ENCODE measurements at places on chromosomes 1 and 21. TPM values are rescaled to one million over a fixed set of nuclear protein-coding genes. Genes with fewer than 3 reads are reported as not detected.

DNA sequence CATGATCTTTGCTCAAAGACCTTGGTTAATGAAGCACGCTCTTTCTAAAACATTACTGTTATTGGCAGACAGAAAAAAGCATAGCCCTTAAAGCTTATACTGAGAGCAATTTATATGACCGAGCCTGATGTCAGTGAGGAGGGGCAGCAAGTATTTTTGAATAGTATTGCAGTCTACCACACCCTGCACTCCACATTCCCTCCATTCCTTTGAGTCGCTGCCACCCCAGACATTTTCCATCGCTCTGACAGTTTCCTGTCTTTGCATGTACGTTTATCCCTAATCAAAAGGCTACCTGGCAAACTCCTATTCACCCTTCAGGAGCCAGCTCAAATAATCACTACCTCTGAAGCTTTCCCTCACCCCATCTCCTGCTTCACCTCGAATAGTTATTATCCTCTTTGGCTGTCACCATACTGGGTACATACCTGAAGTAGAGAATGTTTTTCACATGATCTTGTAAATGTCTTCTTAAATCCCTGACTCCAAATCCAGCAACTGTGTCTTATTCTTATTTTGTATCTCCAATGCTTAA is 5.5 kb upstream of the JUN start:
- no peaks in the 10 kb centered on the region for H3K36me3 ChIP-seq
- no peak for DNase-seq
- no peaks in the 10 kb centered on the region for H3K27me3 ChIP-seq
- no peak overlapping the region for H3K27ac ChIP-seq

Gene FRRS1
- polyA plus RNA-seq, result 6.2 TPM

Gene DYRK3
- polyA plus RNA-seq, result 4.3 TPM

- peaks cover 60% of the 10 kb centered on the region for H3K36me3 ChIP-seq
- no peak for DNase-seq
- H3K27me3 ChIP-seq, result no peaks in the 10 kb centered on the region
Observed at GRCh38 chr1:169113613-169114119, 7.2 kb downstream of the ATP1B1 start.

- no peak overlapping the region for H3K4me3 ChIP-seq
- no peak overlapping the region for H3K27ac ChIP-seq
- no peaks in the 10 kb centered on the region for H3K36me3 ChIP-seq
- no peak for DNase-seq
Observed at GRCh38 chr21:15397258-15397657, 332.5 kb upstream of the NRIP1 start.

DNA sequence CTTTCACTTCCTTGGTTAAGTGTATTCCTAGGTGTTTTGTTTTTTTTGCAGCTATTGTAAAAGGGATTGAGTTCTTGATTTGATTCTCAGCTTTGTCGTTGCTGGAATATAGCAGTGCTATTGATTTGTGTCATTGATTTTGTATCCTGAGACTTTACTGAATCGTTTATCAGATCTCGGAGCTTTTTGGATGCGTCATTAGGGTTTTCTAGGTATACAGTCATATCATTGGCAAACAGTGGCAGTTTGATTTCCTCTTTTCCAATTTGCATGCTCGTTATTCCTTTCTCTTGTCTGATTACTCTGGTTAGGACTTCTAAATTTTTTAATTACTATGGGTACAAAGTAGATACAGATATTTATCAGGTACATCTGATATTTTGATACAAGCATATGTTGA is 75.4 kb downstream of the SLC35A3 start:
- no peak for DNase-seq
- no peaks in the 10 kb centered on the region for H3K27me3 ChIP-seq
- H3K36me3 ChIP-seq, result peaks cover 3% of the 10 kb centered on the region
- H3K4me1 ChIP-seq, result peaks cover 6% of the 10 kb centered on the region
- no peak overlapping the region for H3K4me3 ChIP-seq

- no peak overlapping the region for H3K4me3 ChIP-seq
- H3K36me3 ChIP-seq, result no peaks in the 10 kb centered on the region
- H3K4me1 ChIP-seq, result no peaks in the 10 kb centered on the region
- no peak for DNase-seq
Observed at GRCh38 chr1:222263791-222264190, 284.1 kb downstream of the HHIPL2 start.

DNA sequence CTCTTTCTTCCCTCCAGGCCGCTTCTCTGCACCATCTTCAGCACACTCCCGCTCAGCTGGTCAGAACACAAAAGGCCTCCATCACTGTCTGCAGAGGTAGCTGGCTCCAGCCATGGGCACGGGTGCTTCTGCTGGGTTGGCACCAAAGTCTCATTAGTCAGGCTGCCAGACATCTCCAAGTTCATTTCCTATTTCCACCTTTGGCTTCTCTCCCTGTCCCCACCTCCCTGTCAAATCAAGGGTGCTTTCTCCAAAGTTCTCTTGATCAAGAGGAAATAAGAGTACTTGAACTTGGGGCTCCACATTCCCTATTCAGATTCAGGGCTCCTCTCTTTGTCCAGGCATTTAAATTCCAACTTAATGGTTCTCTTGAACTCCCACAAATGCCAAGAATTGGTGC is 33.9 kb upstream of the GRIK3 start:
- H3K27me3 ChIP-seq, result peaks cover 2% of the 10 kb centered on the region
- no peak for DNase-seq
- H3K4me3 ChIP-seq, result no peak overlapping the region
- H3K4me1 ChIP-seq, result peaks cover 8% of the 10 kb centered on the region
- H3K36me3 ChIP-seq, result no peaks in the 10 kb centered on the region

Gene PFDN2
- 72.5 TPM for polyA plus RNA-seq

Gene PROK1
- polyA plus RNA-seq, result 0.13 TPM

- H3K36me3 ChIP-seq, result no peaks in the 10 kb centered on the region
- no peaks in the 10 kb centered on the region for H3K27me3 ChIP-seq
- no peak for DNase-seq
- no peak overlapping the region for H3K27ac ChIP-seq
- no peak overlapping the region for H3K4me3 ChIP-seq
Observed at GRCh38 chr1:19938472-19938871, 15.1 kb upstream of the PLA2G2E start.

GRCh38 chr1:234748713-234749112 is 138.7 kb upstream of the IRF2BP2 start:
- no peaks in the 10 kb centered on the region for H3K36me3 ChIP-seq
- H3K4me1 ChIP-seq, result peaks cover 26% of the 10 kb centered on the region
- no peaks in the 10 kb centered on the region for H3K27me3 ChIP-seq
- H3K4me3 ChIP-seq, result no peak overlapping the region
- DNase-seq, result no peak

GRCh38 chr1:235105051-235106043 is 23.3 kb downstream of the TOMM20 start:
- no peaks in the 10 kb centered on the region for H3K27me3 ChIP-seq
- peaks cover 4% of the 10 kb centered on the region for H3K4me1 ChIP-seq
- H3K36me3 ChIP-seq, result peaks cover 24% of the 10 kb centered on the region
- DNase-seq, result no peak
- H3K4me3 ChIP-seq, result no peak overlapping the region
- H3K27ac ChIP-seq, result no peak overlapping the region

- H3K36me3 ChIP-seq, result no peaks in the 10 kb centered on the region
- H3K4me1 ChIP-seq, result no peaks in the 10 kb centered on the region
- H3K4me3 ChIP-seq, result no peak overlapping the region
- H3K27me3 ChIP-seq, result no peaks in the 10 kb centered on the region
- DNase-seq, result no peak
Observed at GRCh38 chr1:187477535-187477934, 648.8 kb downstream of the PLA2G4A start.

Gene PLA2G2F
- not detected for polyA plus RNA-seq

GRCh38 chr1:112805155-112805853 is 90.2 kb upstream of the PPM1J start:
- no peaks in the 10 kb centered on the region for H3K27me3 ChIP-seq
- DNase-seq, result no peak
- H3K4me1 ChIP-seq, result peaks cover 4% of the 10 kb centered on the region
- no peak overlapping the region for H3K4me3 ChIP-seq
- H3K36me3 ChIP-seq, result no peaks in the 10 kb centered on the region

DNA sequence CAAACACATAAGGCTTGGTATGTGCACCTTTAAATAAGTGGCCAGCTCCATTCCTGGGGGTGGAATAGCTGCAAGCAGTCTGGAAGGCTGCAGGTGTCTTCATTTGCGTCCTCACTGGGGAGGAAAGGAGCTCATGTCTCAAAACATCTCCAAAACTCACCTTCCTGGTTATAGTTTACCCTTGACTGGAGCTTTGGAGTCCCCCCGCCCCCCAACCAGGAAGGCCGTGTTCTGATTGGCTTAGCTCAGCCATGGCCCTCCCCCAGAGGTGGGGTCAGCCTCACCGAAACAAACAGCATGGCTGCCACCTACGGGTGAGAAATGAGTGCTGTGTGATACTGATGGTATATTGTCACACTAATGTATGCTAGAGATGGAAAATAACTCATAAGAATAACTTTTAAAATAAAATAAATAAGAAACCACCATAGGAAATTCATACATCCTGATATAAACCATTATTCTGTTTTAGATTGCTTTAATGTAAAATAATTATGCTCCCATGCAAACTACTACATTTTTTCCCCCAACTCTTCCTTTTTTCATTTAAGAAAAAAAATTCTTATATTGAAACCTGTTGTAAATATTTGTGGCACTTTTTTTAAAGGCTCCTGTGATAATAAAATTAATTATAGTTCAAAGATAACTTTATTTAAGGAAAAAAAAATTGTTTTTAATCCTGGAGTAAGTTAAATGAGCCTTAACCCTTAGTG is 90.8 kb downstream of the ZP4 start:
- H3K36me3 ChIP-seq, result no peaks in the 10 kb centered on the region
- H3K27ac ChIP-seq, result no peak overlapping the region
- DNase-seq, result peak; percentile 68
- H3K4me1 ChIP-seq, result no peaks in the 10 kb centered on the region
- H3K4me3 ChIP-seq, result peak overlapping the region; percentile 28

- no peaks in the 10 kb centered on the region for H3K27me3 ChIP-seq
- no peak overlapping the region for H3K4me3 ChIP-seq
- no peak for DNase-seq
- no peaks in the 10 kb centered on the region for H3K4me1 ChIP-seq
- H3K36me3 ChIP-seq, result no peaks in the 10 kb centered on the region
Observed at GRCh38 chr1:174408146-174408545, 39.6 kb upstream of the GPR52 start.

- no peak for DNase-seq
- H3K27ac ChIP-seq, result no peak overlapping the region
- no peak overlapping the region for H3K4me3 ChIP-seq
- H3K36me3 ChIP-seq, result no peaks in the 10 kb centered on the region
- peaks cover 11% of the 10 kb centered on the region for H3K4me1 ChIP-seq
Observed at GRCh38 chr1:31396633-31397351, 16.2 kb upstream of the SERINC2 start.

DNA sequence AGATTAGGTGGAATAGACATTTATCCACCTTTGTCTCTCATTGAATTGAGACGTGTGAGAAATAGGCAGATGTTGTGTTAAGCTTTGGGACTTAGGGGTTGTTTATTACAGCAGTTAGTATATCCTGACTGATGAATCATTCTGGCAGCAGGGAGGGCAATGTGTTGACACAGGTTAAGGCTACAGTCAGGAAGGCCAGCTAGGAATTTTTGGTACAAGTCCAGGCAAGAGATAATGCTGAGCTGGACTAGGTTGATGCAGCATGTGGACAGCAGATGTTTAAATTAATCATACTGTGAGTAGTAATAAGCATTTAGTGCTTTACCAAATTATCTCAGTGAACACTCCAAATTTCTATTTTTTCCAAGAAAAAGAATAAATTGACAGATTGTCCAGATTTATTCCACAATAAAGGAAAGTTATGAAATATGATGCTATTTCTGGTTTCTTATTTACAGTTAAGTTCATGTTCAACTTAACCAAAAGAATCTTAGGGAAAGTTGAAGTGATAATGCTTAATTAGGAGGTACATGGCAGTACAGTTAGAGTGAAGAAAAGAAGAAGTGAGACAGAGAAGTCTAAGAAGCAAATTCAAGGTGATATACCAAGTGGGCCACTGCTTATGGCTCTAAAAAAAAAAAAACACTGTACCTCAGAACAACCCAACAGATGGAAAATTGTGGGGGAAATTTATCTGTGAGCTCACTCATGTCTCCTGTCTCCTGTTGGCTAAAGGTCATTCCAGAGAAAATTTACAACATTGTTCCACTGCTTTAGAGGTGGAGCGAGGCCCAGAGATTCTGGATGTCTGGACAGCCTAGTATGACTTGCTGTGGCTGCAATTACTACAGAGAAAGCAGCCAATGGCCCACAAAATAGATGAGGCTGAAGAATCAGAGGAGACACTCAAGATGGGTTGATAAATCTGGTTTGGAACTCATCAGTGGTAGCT is 102.7 kb upstream of the C21orf91 start:
- no peak overlapping the region for H3K27ac ChIP-seq
- H3K4me1 ChIP-seq, result no peaks in the 10 kb centered on the region
- no peaks in the 10 kb centered on the region for H3K36me3 ChIP-seq
- DNase-seq, result no peak

DNA sequence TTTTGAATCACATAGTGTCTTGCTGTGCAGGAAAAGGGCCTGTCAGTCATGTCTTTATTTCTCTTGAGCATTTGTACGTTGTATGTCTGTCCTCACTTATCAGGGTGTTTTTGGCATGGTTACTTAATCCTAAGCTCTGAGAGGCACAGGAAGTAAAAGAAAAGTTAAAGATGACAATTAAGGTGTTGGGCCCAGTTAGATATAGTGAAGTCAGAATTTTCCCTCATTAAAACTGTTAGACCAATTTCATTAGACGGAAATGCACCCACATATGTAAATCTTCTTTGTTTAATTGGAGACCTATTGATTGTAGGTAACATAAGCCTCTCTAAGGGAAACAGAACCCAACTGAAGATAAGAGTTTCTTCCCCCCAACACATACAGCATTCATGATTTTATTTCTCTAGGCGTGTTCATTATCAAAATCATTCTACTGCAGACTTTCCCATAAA is 21.9 kb downstream of the NFIA start:
- H3K27me3 ChIP-seq, result no peaks in the 10 kb centered on the region
- no peak overlapping the region for H3K27ac ChIP-seq
- peaks cover 2% of the 10 kb centered on the region for H3K4me1 ChIP-seq
- H3K36me3 ChIP-seq, result no peaks in the 10 kb centered on the region
- DNase-seq, result no peak

- H3K4me3 ChIP-seq, result peak overlapping the region; percentile 35
- DNase-seq, result no peak
- H3K4me1 ChIP-seq, result peaks cover 4% of the 10 kb centered on the region
- H3K27me3 ChIP-seq, result peaks cover 81% of the 10 kb centered on the region
- H3K27ac ChIP-seq, result no peak overlapping the region
Observed at GRCh38 chr1:46467183-46467504, 22.5 kb upstream of the DMBX1 start.
